ENCODE measurements at places on chromosomes 4 and X.
A peak's percentile ranks its signal among the peaks of the same experiment; 100 is the strongest.

GRCh38 chrX:154727418-154727817 is 23.5 kb downstream of the GAB3 start:
- H3K4me1 ChIP-seq = peaks cover 14% of the 10 kb centered on the region
- no peak for DNase-seq
- no peaks in the 10 kb centered on the region for H3K36me3 ChIP-seq
- no peak overlapping the region for H3K4me3 ChIP-seq

GRCh38 chr4:98363431-98363830 is 102.2 kb downstream of the RAP1GDS1 start:
- H3K27me3 ChIP-seq = no peaks in the 10 kb centered on the region
- H3K36me3 ChIP-seq = no peaks in the 10 kb centered on the region
- no peaks in the 10 kb centered on the region for H3K4me1 ChIP-seq
- DNase-seq = no peak

DNA sequence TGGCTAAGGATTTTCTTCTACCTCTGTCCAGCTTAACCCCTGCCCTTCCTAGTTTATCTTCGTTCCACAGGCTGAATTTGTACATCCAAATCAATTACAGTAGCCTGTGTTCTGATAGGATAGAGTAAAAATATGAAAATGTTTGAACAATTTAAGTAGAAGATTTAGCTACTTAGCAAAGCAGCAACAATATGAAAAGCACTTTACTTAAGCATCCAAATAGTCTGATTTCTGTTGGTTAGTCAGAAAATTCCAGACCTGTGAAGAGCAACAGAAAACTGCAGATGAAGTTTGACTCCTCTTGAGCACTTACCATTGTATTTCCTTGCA is 2.0 kb downstream of the ARSJ start:
- H3K27me3 ChIP-seq = peaks cover 2% of the 10 kb centered on the region
- no peak for DNase-seq
- peaks cover 7% of the 10 kb centered on the region for H3K4me1 ChIP-seq
- no peaks in the 10 kb centered on the region for H3K36me3 ChIP-seq
- peak overlapping the region; percentile 84 for H3K4me3 ChIP-seq

GRCh38 chrX:15244421-15244820 is 25.5 kb downstream of the ASB9 start:
- no peak overlapping the region for H3K27ac ChIP-seq
- H3K36me3 ChIP-seq = no peaks in the 10 kb centered on the region
- no peak overlapping the region for H3K4me3 ChIP-seq
- H3K27me3 ChIP-seq = no peaks in the 10 kb centered on the region
- H3K4me1 ChIP-seq = no peaks in the 10 kb centered on the region
